ENCODE measurements at places on chromosomes 1 and 21.

DNA sequence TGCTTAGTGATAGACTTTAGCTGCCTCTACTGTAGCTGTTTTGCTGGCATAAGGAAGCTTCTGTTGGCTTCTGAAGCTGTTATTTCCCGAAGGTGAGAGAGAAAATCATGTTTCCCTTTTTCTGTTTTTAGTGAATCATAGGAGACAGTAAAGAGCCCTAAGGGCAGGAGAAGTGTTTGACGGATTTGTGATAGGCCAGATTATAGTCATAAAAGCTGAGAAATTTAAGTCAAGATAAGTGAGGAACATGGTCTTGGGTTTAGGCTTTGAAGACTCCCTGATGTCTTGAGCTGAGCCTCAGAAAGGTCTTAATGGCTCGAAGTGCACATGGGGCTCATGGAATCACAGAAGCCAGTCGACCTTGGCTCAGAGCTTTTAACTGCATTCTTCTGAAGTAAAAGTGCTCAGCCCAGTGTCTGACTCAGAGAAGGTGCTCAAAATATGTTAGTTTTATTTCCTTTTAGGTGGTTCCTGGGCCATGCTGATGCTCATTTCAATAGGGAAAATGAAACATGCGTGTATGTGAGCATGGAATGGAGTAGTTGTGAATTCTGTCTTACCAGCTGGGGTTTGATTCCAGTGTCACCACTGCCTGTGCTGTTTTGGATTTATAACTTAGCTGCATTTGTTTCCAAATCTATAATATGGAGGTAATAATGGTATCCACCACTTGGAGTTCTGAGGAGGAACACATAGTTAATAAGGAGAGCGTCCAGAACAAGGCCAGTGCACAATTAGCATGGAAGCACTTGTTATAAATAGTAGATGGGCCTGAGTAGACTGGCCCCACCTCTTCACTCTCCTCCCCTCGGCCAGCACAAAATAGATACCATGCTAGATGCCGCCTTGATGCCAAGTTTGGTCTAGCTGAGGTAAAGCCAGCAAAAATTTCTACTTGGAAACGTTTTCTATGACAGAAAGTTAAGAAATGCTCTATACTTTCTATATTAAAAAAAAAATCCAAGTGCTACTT, 99.2 kb downstream of the C1orf21 start:
- no peak for DNase-seq

GRCh38 chr21:24225431-24225830, 1381.8 kb downstream of the MRPL39 start:
- no peak for DNase-seq

DNA sequence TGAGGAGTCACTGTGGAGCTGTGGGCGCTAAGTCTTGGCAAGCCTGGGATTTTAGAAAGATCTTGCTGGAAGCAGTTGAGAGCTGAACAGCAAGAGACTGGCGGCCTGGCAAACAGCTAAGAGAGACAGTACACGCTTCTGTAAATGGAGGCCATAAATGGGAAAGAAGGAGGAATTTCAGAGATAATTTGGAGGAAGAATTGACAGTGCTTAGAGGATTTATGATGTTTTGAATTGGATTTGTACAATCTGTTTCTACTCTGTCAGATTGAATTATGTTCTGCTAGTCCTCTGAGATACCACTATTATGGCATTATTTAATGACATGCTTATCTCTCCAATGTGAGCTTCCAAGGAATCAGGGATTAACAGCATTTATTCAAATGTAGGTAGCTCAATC, 50.1 kb downstream of the ABCA4 start:
- DNase-seq = no peak

GRCh38 chr1:114033961-114034360, 54.7 kb downstream of the OLFML3 start:
- DNase-seq = no peak

- no peak for DNase-seq
These were observed 7.0 kb upstream of the CCT8 start for GRCh38 chr21:29080454-29080941.
